Natural killer cell (primary cell): ENCODE measurements at places on chromosomes 2 and 18. TPM values are rescaled to one million over a fixed set of nuclear protein-coding genes. Genes with fewer than 3 reads are reported as not detected.

The VWC2L gene
- total RNA-seq: not detected

The GAD1 gene
- total RNA-seq: not detected

The ALPI gene
- total RNA-seq: not detected

The CRYBA2 gene
- total RNA-seq: not detected

The C2orf81 gene
- 1.7 TPM for total RNA-seq

The TMEM17 gene
- not detected for total RNA-seq

The UPP2 gene
- total RNA-seq: not detected
